Stimulated activated CD8-positive, alpha-beta memory T cell treated with anti-CD3 and anti-CD28 coated beads, Interleukin-15, amount 100 ng/mL, for 1 hour (primary cell): ENCODE measurements at places on chromosomes 1 and 21.

DNA sequence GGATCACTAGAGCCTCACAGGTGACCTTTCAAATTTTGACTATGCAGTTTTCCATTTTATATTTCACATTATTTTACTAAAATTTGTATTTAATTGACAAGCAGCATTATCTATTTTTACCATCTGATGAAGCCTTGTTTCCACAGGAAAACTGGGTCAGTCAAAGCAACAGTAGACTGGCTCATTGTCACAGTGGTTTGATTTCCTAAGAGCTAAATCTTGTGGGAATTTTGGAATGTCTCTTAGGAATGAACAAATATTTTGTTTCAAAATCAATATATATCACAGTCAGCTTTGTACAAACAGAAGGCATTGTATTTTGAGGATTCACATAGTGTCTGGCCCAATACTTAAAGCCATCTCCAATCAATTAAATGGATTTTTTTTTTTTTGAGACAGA is 152.6 kb upstream of the RNPC3 start:
- no peak for DNase-seq

DNA sequence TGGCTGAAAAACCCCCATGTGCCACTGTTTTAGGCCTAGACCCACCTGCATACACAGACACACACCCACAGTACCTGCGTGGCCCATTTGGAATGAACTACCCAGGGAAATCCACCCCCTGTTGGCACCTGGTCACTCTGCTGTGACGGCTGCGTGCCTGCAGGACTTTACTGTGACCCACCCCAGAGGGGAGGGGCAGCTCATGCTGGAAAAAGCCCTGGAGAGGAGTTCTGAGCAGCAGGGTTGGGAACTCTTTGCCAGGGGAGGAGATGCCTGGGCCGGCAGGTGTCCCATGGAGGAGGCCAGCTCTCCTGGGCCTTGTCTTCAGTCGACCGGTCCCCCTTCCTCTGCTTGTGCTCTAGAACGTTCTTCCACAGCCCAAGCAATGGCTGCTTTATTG is 87.3 kb upstream of the CSF3R start:
- DNase-seq, result no peak

- DNase-seq, result no peak
Measured at GRCh38 chr1:70333245-70333644, 21.3 kb downstream of the ANKRD13C start.

- DNase-seq, result no peak
Measured at GRCh38 chr1:15609631-15610030, 7.6 kb upstream of the DDI2 start.

DNA sequence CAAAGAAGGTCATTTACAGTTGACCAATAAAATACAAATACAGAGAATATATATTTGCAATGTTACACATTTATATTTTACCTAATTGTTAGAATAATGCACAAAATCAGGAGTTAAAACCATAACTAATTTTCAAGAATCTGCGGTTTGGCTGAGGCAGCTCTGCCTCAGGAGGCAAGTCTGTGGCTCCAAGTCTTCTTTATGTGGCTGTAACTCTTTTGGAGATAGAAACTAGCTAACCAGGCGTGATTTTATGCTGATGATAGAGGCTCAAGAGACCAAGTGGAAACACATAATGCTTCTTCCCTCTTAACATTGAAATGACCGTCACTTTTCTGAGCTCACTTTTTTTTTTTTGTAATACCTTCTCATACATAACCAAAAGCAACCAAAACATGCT is 744.7 kb upstream of the CXADR start:
- DNase-seq, result no peak
